ENCODE measurements at places on chromosomes 12 and 14. TPM values are rescaled to one million over a fixed set of nuclear protein-coding genes. Genes with fewer than 3 reads are reported as not detected.

DNA sequence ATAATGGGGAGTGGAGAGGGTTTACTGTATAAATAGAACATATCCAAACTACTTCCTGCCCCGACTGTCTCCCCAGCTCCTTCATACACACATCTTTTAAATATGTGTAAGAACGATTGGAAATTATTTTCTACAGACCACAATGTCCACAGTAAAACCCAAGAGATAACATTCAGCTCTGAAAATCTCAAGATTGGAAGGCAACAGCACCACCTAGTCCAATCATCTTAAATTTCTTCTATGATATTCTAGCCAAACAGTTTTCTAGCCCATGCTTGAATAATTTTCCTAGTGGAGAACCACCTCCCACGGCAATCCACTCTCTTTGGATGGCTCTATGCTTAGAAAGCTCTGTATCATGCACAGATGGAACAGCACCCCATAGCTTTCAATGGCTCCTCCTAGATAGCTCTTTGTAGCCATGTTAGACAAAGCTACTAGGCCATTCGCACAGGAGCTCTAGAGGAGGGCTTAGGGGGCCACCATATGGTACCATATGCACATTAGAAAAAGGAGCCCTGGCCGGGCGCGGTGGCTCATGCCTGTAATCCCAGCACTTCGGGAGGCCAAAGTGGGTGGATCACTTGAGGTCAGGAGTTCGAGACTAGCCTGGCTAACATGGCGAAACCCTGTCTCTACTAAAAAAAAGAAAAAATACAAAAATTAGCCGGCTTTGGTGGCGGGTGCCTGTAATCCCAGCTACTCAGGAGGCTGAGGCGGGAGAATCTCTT lies 18.1 kb downstream of the VDR start:
- no peak for DNase-seq

PMEL gene
- total RNA-seq: 2.0 TPM

TSPAN11 gene
- total RNA-seq: 4.6 TPM

GRCh38 chr14:78975734-78976133 lies 805.6 kb downstream of the NRXN3 start:
- DNase-seq: no peak

DNA sequence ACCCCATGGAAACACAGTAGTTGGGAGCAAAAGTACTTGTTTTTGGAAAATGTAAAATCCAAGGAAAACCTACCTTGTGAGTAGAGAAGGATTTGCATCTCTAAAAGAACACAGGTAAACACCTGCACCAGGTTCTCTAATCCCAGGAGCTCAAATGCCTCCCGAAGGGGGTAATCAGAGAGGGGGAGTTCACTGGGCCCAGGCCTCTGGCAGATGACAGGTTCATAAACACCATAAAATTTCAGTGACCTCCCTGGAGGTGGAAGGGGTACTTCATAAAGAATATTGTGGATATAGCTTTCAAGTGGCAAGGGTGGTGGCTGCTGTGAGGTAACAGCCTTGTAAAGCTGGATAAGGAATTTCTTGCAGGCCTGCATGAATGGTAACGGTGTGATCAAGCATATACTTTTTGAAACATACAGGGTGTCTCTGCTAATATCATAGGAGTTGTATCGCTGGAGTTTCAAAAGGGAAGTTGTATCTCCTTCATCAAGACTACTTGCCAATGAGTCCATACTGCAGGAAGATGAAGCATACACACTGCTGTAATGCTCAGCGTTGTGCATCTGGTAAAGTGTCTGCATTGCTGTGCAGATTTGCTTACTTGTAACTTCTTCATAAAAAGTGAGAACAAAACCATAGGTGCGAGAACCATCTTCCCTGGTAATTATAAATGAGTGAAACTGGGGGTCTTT lies 111.3 kb downstream of the DENND5B start:
- no peak for DNase-seq

TAMALIN gene
- total RNA-seq: 9.0 TPM

DNA sequence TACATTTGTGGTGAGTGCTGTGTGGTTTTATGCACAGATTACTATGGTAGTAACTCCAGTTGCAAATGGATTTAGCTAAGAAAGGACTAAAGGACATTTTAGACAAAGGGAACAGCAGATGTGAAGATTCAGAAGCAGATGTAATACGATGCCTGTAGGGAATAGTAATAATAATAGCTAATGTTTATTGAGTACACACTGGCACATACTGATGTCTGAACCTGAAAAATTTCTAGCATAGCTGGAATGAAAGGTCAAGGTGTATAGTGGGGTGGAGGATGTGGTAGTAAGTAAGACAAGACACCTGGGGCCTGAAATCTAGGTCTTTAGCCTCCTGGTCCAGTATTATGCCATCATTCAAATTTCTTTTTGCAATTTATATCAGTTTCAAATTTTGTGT lies 54.3 kb upstream of the LRTM2 start:
- no peak for DNase-seq

KRT77 gene
- not detected for total RNA-seq
